Activated CD4-positive, alpha-beta T cell treated with anti-CD3 and anti-CD28 coated beads, Interleukin-2, Interleukin-4, amounts not matched to agents 100 ng/mL and 50 ng/mL, durations not matched to agents 16 hours and 8 hours (primary cell): ENCODE measurements at places on chromosomes 3 and 15.

DNA sequence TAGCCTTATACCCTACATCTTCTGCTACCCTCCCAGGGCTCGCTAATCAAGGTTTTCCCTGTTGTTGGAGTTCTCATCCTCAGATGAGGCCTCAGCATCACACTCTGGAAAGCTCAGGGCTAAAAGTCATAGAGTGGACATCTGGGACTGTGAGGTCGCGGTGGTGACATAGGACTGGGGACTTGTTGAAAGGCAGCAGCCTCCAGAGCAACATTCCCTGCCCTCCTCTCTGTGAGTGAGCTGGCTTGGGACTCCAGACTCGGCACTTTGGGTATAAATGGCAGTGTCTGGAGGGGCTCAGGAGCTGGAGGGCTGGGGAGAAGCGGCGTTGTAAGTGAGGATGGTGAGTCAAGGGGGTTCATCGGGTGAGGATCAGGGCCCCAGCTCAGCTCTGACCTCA lies 2.7 kb downstream of the CA12 start:
- no peak for DNase-seq

DNA sequence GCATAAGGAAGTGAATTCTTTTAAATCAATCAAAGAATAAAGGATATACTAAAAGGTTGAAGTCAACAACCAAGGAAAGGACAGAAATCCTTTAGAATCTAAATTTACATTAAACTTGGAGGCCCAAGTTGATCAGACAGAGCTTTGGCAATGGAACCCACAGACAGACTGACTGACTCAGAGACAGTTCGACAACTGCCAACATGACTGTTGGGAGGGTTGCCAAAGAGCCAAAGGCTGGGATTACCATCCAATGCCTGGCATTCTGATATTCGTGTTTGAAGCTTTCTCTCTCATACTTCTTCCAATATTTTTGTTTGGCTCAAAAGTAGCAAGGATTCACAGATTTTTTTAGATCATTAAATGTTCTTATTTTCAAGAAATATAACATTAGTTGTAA lies 406.1 kb downstream of the PLCL2 start:
- DNase-seq: no peak

DNA sequence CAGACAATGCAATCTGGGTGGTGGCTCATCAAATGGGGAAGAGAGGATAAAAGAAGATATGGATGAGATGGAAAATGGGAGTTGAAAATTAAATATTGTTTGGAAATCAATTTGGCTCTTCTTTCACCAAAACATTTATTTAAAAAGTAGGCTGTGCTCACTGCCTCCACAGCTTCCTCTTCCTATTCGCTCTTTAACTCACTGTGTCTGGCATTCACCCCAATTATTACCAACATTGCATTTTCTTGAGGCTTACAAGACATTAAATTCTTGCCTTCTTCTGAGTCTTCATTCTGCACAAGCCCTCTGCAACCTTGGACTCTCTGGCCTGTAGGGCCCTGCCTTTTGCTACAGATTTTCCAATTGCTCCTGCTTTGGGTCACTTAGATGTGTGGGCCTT lies 52.9 kb upstream of the TSPAN3 start:
- no peak for DNase-seq

DNA sequence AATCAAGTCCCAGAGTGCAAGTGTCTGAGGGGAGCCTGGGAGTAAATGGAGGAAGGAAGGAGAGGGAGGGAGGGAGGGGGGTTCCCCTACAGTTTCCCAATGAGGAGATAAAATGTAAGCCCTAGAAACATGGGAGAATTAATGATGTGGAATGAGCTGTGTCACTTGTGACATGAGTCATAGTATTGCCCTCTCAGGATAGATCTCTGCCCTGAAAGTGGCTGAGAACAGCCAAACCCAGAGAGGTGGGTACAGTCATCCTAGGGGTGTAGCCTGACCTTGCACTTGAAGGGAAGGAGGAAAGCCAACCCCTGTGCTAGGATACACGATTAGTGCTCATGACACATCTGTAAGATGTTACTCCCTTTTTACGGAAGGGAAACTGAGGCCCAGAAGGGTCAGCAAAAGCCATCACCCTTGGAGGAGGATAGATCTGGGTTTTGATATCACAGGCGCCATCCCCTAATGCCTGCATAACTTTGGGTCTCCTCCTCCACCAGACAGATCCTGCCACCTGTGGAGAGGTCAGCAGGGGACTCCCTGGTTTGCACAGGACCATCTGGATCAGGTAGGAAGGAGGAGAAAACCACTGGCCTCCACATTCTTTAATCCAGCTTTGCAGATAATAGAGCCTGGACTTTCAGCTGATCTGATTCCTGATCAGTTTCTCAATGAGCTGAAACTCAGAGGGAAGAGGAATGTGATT lies 23.1 kb upstream of the USP3 start:
- peak; percentile 70 for DNase-seq

- no peak for DNase-seq
Observed at GRCh38 chr3:144810160-144810559, 838.5 kb downstream of the DIPK2A start.

DNA sequence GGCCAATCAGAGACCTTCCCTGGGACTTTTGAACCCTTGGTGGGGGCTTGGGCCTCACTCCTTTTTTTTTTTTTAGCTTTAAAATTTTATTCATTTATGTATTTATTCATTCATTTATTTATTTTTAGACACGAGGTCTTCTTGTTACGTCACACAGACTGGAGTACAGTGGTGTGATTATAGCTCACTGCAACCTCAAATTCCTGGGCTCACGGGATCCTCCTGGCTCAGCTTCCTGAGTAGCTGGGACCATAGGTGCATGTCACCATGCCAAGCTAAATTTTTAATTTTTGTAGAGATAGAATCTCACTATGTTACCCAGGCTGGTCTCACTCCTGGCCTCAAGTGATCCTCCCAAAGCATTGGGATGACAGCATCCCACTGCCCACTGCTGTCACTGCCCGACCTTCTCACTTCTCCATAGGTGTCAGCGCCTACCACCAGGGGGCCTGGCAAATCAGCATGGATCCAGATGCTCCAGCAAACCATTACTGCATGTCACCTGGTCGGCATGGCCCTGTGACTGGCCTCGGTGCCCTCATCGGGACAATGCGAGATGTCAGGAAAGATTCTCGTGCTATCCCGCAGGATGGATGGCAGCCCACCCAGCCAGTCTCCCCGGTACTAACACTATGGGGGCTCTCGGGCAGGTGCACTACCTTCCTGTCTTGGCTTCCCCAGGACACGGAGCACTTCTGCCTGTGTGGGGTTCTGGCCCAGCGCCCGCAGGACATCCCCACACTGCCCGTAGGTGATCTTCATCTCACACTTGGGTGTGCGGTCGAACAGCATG lies 3.0 kb downstream of the MYL3 start:
- DNase-seq: peak; percentile 22

DNA sequence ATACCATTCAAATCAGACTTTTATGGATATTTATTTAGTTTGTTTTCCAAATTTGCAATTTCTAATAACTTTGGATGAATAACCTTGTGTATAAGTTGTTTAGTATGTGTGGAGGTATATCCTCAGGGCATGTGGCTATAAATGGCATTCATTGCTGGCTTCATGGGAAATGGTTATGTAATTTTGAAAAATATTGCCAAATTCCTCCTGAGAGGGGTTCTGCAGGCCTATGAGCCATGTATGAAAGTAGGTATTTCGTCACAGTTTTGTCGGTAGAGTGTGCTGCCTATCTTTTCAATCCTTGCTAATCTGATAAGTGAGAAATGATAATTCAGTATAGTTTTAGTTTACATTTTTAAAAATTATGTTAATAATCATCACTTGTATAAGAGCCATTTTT lies 256.4 kb upstream of the ZNF385D start:
- DNase-seq: no peak

- no peak for DNase-seq
Observed at GRCh38 chr3:115588201-115589115, 34.9 kb upstream of the GAP43 start.

DNA sequence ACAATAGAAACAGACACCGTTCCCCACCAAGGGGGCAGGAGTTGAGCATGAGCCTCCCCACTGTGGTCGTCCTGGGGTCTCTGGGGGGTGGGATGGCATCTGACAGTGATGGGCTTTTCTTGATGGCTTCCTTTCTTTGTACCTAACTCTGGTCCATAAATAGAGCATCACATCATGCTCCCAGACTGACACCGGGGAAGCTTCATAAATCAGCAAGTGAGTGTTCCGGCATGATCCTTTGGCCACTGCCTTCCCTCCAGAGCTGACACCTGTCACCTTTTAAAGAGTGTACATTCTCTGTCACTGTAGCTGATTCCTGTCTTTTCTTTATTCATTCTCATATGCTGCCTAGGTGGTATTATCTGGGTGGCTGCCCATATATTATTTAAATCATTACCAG lies 129.9 kb downstream of the ROBO2 start:
- DNase-seq: no peak

DNA sequence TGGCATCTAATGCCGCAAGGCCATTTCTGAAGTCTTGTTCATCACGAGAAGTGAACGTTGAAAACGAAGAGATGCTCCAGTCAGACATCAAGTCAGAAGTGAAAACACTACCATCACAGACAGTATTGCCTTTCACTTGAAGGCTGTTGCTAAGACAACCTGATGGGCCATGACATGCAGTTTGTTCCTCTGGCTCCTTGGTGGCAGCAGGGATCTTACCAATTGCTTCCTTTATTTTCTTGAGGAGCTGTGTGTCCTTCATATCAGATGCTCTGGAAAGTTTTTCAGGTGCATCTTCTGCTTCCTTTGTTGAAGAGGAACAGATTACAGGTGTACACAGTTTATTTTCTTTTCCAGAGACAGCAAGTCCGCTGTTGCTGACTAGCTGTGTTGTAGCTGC lies 30.7 kb upstream of the MYLK start:
- DNase-seq: no peak

- no peak for DNase-seq
Observed at GRCh38 chr3:126523745-126524428, at the start of gene CHST13. TSS of gene CHST13 (plus strand) at chr3:126524155. CDS start at chr3:126524333, 178 bp downstream.

DNA sequence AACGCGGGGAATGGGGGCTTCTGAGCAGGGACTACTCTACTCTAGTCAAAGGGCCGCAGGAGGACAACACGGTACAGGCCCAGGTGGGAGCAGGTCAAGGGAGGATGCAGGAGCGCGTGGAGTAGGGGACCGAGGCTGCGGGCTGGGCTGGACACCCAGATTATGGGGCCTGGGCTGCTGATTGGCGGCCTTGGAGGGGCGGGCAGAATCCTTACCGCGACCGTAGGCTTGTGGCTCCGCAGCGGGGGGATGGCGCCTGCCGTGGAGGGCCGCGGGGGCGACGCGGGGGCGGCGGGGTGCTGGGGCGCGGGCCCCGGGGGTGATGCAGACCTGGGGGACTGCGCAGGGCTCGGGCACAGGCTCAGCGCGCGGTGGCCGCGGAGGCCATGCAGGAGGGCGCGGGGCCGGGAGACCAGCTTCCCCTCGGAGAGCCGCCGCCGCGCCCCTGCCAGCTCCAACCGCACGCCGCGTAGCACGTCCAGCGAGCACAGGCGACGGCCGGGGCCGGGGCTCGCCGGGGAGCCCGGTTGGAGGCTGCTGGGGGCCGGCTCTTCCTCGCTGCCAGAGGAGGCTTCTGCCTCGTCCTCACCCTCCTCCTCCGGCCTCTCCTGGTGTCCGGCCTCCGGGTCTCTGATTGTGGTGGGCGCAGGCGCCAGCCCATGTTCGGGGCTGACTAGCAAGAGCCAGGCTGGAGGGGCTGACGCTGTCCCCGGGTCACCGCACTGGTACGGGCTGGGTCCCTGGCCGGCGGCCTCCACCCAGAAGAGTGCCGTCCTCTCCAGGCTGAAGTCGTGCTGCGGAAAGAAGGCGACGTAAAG lies 12.9 kb downstream of the UBAP1L start:
- no peak for DNase-seq

- no peak for DNase-seq
Observed at GRCh38 chr3:172177046-172177445, 137.7 kb downstream of the FNDC3B start.

- no peak for DNase-seq
Observed at GRCh38 chr3:194571491-194572142, 61.6 kb downstream of the TMEM44 start.

DNA sequence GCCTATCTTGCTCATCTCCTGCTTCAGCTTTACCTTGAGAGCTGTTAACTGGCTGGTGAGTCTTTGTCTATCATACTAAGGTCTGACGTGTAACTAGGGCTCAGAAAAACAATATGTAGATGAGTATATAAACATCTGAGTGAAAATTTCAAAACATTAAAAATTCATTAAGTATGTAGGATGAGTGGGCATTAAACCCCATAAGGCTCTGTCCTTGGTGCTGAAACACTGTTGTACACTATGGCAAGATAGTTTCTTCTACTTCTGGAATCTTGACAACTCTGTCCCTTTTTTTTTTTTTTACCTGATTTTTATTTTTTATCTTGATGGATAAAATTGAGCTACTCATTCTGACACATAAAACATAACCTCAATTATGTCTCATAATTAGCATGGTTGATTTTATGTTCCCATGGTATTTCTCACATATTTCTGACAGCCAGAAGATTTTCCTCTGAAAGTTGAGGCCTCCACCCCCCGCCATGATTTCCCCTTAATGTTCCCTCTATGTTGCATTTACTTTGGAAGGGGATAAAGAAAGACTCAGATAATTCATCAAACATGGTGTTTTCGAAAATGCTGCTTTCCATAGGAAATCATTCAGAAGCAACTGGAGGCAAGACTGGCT lies 54.3 kb downstream of the DGKG start:
- DNase-seq: peak; percentile 15

- DNase-seq: no peak
Observed at GRCh38 chr3:13716540-13717221, 163.2 kb downstream of the WNT7A start.
